GM12865 (cell line): ENCODE measurements at places on chromosomes 2 and 18.
A peak's percentile ranks its signal among the peaks of the same experiment; 100 is the strongest.

GRCh38 chr2:69242651-69243051 is 144.4 kb downstream of the GFPT1 start:
- DNase-seq, result no peak

- no peak for DNase-seq
Observed at GRCh38 chr2:9803023-9803805, 40.1 kb upstream of the TAF1B start.

DNA sequence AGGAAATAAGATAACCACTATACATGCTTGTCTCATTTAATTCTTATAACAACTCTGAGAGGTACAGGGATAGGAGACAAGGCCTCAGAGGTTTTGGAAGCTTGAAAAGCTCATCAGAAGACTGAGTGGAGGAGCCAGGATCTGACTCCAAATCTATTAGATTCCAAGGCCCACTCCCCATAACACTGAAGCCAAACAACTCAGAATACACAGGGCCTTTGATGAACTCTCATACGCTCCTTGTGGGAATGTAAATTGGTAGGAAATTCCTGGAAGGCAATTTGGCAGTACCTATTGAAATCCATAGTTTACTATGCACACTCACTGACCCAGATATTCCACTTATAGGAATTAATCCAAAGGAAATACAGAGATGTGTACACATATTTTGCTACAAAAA is 27.9 kb downstream of the WIPF1 start:
- no peak for DNase-seq

DNA sequence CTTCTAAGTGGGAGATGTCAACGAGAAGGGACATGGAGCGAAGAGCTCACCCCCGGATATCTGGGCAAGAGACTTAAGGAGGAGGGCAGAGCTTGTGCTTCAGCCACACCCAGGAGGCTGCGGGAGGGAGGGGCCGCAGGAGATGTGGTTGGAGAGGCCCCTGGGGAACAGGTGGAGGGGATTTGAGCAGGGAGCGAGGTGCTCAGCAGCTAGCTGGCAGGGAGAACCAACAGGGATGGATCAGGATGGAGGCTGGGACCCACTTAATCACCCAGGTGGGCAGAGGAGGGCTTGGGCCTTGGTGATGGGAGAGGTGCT is 78.3 kb downstream of the MBP start:
- peak; percentile 44 for DNase-seq

- peak; percentile 0 for DNase-seq
Observed at GRCh38 chr2:241851325-241852115, 7.2 kb downstream of the PDCD1 start.

DNA sequence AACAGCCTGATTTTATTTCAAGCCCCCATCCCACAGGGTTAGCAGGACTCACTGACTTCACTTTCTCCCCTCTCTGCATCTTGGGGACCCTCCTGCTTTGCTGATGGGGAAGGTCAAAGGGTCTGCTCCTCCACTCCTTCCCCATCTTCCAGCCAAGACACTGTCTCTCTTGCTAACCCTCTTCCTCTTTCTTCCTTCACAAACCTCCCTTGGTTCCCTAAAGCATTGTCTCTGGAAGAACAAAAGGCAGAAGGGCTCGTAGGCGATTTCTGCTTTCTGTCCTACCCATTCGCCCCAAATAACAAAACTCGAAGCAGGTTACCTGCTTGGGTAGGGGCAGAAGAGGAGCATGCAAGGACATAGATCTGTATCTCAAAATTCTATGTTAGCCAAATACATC is 5.5 kb upstream of the SLC4A3 start:
- DNase-seq, result no peak
